ENCODE measurements at places on chromosomes 2 and 18. TPM values are rescaled to one million over a fixed set of nuclear protein-coding genes. Genes with fewer than 3 reads are reported as not detected.
A peak's percentile ranks its signal among the peaks of the same experiment; 100 is the strongest.

DNA sequence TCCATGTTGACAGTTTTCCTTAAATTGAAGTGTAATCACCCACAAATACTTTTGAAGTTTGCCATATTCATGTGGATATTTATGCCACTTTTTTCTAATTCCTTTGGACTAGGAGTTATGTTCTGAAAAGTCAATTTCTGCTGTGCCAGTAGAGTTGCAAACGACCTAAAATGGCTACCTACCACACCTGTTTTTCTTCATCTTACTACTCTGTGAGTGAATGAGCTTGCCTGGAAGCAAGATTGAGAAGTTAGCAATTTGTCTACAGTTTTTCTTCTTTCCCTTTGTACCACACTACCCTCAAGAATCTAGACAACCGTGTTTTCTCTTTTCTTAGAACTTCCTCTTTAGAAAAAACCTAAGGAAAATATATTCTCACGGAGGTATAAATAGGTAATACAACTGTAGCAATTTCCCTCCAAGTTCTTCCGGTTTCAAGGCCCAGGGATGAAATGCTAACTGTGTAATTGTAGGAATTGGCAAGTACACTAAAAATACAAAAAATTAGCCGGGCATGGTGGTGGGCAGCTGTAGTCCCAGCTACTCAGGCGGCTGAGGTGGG is 7.3 kb upstream of the SLC39A10 start:
- no peak for DNase-seq

DNA sequence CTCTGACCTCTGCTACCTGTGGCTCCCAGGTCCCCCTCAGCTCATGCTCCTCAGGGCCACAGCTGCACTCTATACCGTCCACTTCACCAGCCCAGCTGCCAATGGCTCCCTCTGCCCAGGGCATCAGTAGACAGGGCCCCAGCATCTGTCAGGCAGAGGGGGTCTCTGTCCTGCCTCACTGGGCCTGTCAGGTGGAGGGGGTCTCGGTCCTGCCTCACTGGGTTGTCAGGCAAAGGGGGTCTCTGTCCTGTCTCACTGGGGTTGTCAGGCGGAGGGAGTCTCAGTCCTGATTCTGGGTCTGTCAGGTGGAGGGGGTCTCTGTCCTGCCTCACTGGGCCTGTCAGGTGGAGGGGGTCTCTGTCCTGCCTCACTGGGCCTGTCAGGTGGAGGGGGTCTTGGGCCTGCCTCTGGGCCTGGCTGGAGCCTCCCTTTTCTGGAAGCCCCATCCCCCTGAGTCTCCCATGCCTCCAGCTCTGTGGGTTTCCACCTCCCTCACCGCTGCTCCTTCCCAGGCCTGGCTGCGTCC is 19.9 kb downstream of the SNORC start:
- DNase-seq = no peak

DNA sequence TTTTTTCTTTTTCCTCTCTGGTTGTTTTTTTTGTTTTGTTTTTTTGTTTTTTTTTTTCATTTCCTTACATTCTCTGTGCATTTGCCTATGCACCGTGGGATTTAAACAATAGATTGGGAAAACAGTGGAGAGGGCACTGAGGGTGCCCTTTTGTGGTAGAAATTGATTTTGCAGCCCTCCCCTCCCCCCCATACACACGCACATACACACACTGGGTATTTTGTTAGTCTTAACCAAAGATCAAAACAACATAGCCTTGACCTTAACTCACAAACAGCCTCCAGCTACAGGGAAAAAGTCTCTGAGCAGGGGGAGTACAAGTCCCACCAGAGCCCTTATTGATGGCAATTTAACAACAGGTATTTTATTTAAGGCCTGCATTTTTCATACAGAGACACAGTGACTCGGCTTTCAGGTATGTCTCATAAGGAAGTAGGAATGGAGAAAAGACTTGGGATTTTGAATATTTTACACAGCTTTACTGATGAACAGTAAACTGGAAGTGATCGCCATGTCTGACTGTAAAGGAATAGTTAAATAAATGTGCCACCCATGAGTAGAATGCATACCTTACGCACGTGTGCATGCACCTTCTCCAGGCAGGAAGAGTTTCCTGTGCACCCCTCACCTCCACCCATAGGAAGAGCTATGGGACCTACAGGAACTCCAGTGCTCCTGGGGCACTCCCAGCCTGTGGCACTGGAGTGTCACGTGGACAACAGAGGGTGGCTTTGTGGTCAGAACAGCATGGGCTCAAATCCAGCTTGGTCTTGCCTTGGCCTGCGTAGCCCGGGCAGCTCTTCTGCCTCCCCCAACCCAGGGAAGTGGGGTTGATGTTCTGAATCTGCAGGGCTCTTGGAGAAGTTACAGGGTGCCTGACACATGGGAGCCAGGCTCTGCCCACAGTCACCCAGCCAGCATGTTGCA is 266.4 kb downstream of the ANAPC1 start:
- DNase-seq = no peak

GRCh38 chr2:38274286-38275276 is 102.5 kb downstream of the ATL2 start:
- peak; percentile 69 for DNase-seq

DNA sequence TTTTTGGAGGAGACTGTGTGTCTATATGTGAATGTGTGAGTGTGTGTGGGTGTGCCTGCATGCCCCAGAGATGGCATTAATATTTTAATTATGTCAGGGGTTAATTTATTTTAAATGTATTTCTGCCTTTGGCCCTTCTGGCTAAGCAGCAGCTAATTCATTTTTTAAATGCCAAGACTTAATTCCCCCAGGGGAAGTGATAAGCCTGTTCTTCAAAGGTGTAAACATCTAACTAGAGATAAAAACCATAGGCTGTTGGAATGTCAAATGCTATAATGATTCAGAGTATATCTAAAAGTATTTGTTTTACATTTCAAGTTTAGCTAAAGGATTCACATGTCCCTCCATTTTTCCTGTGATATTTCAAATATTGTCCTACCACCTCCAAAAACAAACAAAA is 184.7 kb downstream of the SPP2 start:
- no peak for DNase-seq

GRCh38 chr2:120624738-120625446 is 110.8 kb upstream of the GLI2 start:
- DNase-seq = no peak

Gene ANKAR
- total RNA-seq = 2.2 TPM

DNA sequence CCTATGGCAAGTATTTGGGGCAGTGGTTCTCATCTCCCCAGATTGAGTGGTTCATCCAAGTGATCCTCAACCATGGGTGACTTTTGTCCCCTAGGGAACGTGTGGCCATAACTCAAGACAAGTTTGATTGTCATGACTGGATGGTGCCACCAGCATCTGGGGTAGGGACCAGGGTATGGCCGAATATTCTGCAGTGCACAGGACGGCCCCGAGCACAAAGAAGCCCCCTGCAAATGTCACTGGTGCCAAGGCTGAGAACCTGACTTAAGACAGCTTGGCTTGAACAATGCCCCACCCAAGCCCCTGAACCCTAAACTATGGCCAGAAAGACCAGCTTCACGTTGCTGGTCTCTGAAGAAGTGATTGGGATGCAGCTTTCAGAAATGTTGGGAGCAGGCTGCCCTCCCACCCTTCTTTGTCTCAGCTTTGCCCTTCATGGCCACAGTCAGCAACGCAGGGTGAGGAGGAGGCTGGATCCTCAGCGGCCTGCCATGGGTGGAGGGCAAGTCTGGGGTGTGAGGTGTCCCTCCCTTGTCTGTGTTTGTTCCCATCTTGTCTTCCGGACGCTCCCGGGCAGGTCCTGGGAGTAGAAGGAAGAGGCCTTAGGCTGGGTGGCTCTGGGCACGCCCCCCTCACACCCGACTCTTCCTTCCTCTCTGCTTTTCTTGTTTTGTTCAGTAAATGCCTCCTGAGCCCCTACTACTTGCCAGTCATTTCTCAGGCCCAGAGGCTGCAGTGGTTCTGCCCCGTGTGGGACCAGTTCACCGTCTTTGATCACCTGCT is 43.4 kb downstream of the GREB1 start:
- DNase-seq = no peak

- DNase-seq = peak; percentile 34
Measured at GRCh38 chr2:85843543-85843942, 45.2 kb downstream of the ST3GAL5 start.

GRCh38 chr2:54801352-54801751 is 77.9 kb downstream of the EML6 start:
- no peak for DNase-seq

GRCh38 chr2:144738749-144739148 is 218.8 kb upstream of the ZEB2 start:
- no peak for DNase-seq

GRCh38 chr2:47891369-47892337 is 14.6 kb downstream of the FBXO11 start:
- no peak for DNase-seq

GRCh38 chr2:29950481-29950880 is 29.1 kb upstream of the ALK start:
- DNase-seq = no peak

DNA sequence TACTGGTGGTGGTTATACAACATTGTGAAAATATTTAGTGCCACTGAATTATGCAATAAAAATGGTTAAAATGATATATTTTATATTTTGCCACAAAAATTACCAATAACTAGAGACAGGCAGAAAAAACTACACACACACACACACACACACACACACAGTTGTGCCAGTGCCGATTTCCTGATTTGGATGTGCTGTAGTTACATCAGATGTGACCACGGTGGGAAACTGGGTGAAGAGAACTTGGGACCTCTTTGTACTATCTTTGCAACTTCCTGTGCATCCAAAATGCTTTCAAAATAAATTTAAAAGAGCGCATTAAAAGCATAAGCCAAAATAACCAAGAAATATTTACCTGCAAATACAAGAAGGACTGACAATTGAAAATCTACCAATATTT is 61.6 kb upstream of the CCBE1 start:
- DNase-seq = no peak

DNA sequence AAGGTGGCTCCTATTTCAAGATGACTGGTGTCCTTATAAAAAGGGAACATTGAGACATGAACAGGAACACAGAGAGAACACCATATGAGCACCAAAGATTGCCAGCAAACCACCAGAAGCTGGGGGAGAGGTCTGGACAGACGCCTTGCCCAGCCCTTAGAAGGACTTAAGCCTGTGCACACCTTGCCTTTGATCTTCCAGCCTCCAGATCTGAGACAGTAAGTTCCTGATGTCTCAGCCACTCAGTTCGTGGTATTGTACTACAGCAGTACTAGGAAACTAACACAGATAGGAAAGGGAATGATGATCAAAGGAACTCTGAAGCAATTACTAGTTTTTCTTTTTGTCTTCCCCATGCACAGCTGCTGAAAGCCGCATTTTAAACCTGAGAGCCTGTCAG is 137.3 kb upstream of the FHL2 start:
- DNase-seq = no peak

Gene PELI1
- 64.1 TPM for total RNA-seq

Gene ACKR3
- 3.9 TPM for total RNA-seq

DNA sequence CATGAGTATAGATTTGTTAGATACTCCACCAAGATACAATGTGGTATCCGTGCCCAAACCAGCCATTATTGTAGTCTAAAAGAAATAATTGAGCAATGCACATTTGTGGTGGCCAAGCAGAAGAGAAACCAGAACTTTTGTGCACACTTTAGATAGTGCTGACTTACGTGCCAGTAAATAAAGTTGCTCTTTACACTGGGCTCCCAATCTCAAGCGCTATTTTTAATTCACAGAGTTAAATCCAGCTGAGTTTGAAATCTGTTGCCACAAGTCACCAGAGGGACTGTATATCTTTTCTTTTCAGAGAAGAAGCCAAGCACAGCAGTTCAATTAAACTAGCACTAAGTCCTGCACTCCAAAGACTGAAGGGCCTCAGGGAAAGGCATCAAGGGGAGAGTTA is 680.4 kb downstream of the TDRD15 start:
- no peak for DNase-seq

Data from Caco-2 (cell line).